ENCODE measurements at places on chromosomes 3 and 15. TPM values are rescaled to one million over a fixed set of nuclear protein-coding genes. Genes with fewer than 3 reads are reported as not detected.

DNA sequence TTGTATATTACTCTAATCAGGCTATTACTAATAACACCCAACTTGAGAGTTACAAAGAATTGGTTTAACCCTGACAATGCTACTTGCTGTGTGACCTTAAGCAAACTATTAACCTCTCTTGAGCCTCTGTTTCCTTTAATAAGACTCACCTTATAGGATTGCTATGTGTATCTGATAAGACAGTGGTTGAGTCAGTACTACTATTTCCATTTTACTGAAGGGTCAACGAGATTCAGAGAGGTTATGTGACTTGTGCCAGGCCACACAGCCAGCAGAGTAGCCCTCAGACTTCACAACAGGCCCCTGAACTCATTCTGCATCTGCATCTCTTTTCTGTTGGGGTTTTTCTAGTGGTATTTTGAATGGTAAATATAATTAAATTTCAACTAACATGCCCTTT lies 420.1 kb downstream of the MAGI1 start:
- peaks cover 3% of the 10 kb centered on the region for H3K36me3 ChIP-seq
- no peaks in the 10 kb centered on the region for H3K27me3 ChIP-seq
- H3K4me1 ChIP-seq: peaks cover 23% of the 10 kb centered on the region
- DNase-seq: no peak

- DNase-seq: no peak
- no peak overlapping the region for H3K27ac ChIP-seq
- no peaks in the 10 kb centered on the region for H3K36me3 ChIP-seq
Measured at GRCh38 chr3:55636300-55637195, 149.4 kb upstream of the WNT5A start.

GRCh38 chr3:19202754-19203153 lies 54.4 kb downstream of the KCNH8 start:
- no peaks in the 10 kb centered on the region for H3K4me1 ChIP-seq
- no peaks in the 10 kb centered on the region for H3K27me3 ChIP-seq
- no peaks in the 10 kb centered on the region for H3K36me3 ChIP-seq
- H3K4me3 ChIP-seq: no peak overlapping the region
- no peak for DNase-seq

DNA sequence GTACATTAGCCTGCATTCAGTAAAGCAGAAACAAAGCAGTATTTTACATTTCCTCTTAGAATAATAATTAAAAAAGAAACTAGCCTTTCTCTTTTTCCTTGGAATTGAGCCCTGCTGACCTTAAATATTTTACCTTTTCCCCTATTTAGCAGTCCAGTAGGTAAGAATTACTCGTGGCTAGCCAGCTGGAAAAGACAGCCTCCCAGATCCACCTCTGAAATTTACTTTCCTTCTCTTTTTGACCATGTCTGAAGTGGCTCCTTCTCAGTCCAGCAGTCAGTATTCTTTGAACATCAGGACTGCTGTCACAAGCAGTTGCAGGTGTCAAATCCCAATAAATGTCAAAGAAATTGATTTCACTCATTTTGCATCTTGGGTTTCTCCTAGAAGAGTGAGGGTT lies 311.5 kb upstream of the DCBLD2 start:
- no peak for DNase-seq
- H3K36me3 ChIP-seq: no peaks in the 10 kb centered on the region
- no peak overlapping the region for H3K4me3 ChIP-seq
- H3K27me3 ChIP-seq: no peaks in the 10 kb centered on the region

GRCh38 chr3:184786280-184786941 lies 25.6 kb upstream of the VPS8 start:
- H3K27ac ChIP-seq: no peak overlapping the region
- DNase-seq: peak; percentile 77
- no peaks in the 10 kb centered on the region for H3K36me3 ChIP-seq

DNA sequence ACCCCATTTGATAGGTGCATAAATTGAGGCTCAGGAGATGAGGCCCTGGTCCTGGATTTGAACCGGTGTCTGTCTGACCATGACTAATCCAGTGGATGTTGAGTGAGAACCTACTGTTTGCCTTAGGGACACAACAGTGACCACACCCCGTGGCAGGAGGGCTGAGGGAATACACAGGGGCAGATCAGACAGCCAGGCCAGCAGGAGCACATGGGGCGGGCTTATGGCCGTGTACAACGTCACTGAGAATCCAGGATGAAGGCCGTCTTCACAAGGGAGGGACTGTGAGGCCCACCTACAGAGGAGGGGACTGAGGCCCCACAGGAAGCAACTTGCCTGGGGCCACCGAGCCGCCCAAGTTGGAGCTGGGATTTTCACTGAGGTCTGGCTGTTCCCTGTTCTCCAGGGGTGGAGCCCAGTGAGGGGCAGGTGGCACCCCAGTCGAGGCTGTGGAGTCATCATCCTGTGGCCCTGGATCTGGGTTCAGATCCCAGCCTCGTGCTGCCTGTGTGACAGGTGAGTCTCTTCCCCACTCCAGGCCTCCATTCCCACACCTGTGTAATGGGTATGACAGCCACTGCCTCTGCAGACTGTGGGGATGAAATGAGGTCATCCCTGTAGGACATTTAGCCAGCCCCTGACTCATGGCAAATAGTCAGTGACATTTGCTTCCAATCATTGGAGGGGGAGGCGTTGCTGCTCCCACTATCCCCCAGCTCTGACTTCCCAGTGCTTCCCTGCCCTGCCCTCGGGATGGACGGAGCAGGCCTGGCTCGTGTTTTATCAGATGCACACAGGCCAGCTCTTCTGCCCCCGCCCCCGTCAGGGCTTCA lies 6.3 kb upstream of the PLXND1 start:
- H3K4me3 ChIP-seq: no peak overlapping the region
- H3K27ac ChIP-seq: no peak overlapping the region
- H3K36me3 ChIP-seq: no peaks in the 10 kb centered on the region
- no peaks in the 10 kb centered on the region for H3K4me1 ChIP-seq

- H3K36me3 ChIP-seq: no peaks in the 10 kb centered on the region
- no peak for DNase-seq
- H3K4me1 ChIP-seq: no peaks in the 10 kb centered on the region
- H3K27me3 ChIP-seq: no peaks in the 10 kb centered on the region
Measured at GRCh38 chr3:146503461-146504202, 34.3 kb upstream of the PLSCR2 start.

DNA sequence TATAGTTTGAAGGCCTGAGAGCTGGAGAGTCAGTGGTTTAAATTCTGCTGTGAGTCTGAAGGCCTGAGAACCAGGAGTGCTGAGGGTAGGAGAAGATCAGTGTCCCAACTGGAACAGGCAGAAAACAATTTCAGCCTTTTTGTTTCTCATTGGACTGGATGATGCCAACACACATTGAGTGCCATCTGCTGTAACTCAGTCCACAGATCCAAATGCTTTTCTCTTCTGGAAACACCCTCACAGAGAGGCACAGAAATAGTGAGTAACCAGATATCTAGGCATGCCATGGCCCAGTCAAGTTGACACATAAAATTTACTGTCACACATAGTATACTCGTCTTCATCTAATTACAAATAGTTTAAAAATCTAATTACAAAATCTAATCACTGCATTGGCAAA lies 100.8 kb downstream of the NEO1 start:
- H3K27ac ChIP-seq: no peak overlapping the region
- H3K4me3 ChIP-seq: no peak overlapping the region
- no peak for DNase-seq

DNA sequence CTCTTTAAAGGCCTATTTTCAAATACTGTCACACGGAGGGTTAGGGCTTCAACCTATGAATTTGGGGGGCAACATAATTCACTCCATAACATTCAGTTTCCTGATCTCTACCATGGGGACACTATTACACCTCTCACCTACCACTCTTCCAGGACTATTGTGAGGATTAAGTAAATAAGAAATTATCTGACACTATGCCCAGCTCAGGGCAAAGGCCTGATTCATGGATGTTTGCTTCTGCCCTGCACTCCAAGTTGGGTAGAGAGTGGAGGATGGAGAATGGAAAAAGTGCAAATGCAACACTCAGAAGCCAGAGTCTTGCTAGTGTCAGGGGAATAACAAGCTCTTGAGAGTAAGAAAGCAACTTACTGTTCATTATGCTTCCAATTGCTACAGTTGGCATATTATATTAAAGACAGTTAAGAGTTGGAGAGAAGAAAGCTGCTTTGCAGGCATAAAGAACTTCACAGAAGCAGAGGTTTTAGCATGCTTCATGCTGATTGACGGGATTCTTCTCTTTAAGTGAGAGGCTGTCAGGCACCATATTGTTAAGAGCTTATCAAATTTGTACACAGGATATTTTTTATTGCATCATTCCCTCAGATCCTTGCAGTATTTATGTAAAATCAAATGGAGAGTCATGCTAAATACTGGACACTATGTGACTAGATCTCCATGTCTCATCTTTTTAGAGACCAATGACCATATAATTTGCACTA lies 375.3 kb downstream of the VPS13C start:
- no peaks in the 10 kb centered on the region for H3K36me3 ChIP-seq
- H3K4me1 ChIP-seq: no peaks in the 10 kb centered on the region
- DNase-seq: no peak

GRCh38 chr15:76163457-76164295 lies 103.9 kb downstream of the TMEM266 start:
- H3K27ac ChIP-seq: peak overlapping the region; percentile 60
- no peak overlapping the region for H3K4me3 ChIP-seq
- DNase-seq: peak; percentile 93
- H3K36me3 ChIP-seq: no peaks in the 10 kb centered on the region
- H3K27me3 ChIP-seq: no peaks in the 10 kb centered on the region

DNA sequence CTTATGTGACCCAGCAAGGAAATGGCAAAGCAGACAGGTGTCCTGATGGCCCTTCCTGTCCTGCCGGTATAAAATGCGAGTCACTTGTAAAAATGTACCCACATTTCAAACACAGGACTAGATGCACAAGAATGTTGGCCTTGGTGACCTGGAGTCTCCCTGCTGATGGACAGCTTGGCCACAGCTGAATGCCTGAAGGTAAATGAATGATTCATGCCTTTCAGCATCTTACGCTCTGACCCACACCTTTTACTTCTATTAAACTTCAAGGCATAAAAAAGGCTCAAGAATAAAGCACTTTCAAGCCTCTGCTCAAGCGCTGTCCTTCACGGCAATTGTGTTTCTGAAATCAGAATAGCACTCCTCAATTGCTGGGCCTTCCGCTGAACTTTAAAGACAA lies 228.0 kb upstream of the SLCO3A1 start:
- no peaks in the 10 kb centered on the region for H3K27me3 ChIP-seq
- DNase-seq: no peak
- peaks cover 18% of the 10 kb centered on the region for H3K4me1 ChIP-seq
- no peak overlapping the region for H3K4me3 ChIP-seq
- no peaks in the 10 kb centered on the region for H3K36me3 ChIP-seq
- no peak overlapping the region for H3K27ac ChIP-seq

DNA sequence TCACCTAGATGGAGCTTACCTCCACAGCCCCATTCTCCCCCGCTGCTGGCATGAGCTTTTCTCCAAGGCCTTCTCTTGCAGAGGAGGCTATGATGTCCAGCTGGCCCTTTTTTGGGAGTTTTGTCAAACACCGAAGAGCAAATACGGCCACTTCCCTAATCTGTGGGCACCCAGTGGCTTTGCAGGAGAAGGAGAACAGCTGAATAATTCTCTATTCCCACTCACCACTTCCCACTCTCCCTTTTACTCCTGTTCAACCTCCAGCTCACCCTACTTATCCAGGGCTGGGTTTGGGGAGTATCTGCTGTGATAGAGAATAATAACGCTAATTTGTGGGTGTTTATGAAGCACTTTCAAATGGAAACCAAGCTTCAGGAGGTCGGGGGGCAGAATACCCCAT lies 93.0 kb downstream of the AAGAB start:
- no peak overlapping the region for H3K4me3 ChIP-seq
- H3K27me3 ChIP-seq: no peaks in the 10 kb centered on the region
- H3K27ac ChIP-seq: no peak overlapping the region
- H3K36me3 ChIP-seq: peaks cover 6% of the 10 kb centered on the region

DNA sequence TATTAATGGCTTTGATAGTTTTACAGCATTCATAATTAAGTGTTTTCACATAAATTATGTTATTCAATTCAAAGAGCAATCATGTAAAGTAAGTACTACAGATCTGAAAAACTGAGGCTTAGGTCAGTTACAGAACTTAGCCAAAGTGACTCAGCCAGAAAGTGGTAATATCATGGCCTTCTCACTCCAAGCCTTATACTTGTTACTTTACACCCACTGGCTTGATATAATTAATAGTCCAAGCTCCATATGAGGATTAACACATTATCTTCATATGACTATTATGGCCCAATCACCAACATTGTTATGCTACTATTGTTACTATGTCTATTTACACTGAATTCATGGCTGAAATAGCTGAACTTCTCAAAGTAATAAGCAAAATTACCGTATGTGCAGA lies 50.7 kb downstream of the TIGIT start:
- no peak for DNase-seq
- no peak overlapping the region for H3K4me3 ChIP-seq
- H3K27me3 ChIP-seq: no peaks in the 10 kb centered on the region
- no peak overlapping the region for H3K27ac ChIP-seq

GRCh38 chr3:78969483-78969882 lies 798.3 kb downstream of the ROBO1 start:
- no peaks in the 10 kb centered on the region for H3K36me3 ChIP-seq
- no peak overlapping the region for H3K4me3 ChIP-seq
- H3K4me1 ChIP-seq: no peaks in the 10 kb centered on the region
- no peak for DNase-seq

GRCh38 chr3:9955067-9955502 lies 2.9 kb upstream of the PRRT3 start:
- peak; percentile 62 for DNase-seq
- H3K27me3 ChIP-seq: no peaks in the 10 kb centered on the region

GRCh38 chr15:90840954-90841353 lies 27.4 kb upstream of the FURIN start:
- H3K27me3 ChIP-seq: no peaks in the 10 kb centered on the region
- DNase-seq: no peak
- no peaks in the 10 kb centered on the region for H3K36me3 ChIP-seq
- no peak overlapping the region for H3K4me3 ChIP-seq

DNA sequence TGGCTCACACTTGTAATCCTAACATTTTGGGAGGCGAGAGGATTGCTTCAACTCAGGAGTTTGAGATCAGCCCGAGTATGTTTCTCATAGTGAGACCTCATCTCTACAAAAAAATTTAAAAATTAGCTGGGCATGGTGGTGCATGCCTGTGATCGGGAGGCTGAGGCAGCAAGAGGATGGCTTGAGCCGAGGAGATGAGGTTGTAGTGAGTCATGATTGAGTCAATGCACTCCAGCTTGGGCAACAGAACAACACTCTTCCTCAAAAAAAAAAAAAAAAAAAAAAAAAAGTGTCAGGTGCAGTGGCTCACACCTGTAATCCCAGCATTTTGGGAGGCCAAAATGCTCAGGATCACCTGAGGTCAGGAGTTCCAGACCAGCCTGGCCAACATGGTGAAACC lies 2.4 kb downstream of the RPL39L start:
- H3K4me1 ChIP-seq: peaks cover 2% of the 10 kb centered on the region
- no peaks in the 10 kb centered on the region for H3K36me3 ChIP-seq
- no peak for DNase-seq

- no peaks in the 10 kb centered on the region for H3K36me3 ChIP-seq
- H3K27ac ChIP-seq: no peak overlapping the region
- H3K4me1 ChIP-seq: no peaks in the 10 kb centered on the region
Measured at GRCh38 chr3:146498002-146498736, 28.8 kb upstream of the PLSCR2 start.

ASB14 gene
- 1.4 TPM for total RNA-seq

STAB1 gene
- 53.1 TPM for total RNA-seq

CGNL1 gene
- 42.5 TPM for total RNA-seq

CCRL2 gene
- 18.9 TPM for total RNA-seq

CLDN18 gene
- total RNA-seq: 114 TPM

TRIM71 gene
- 2.9 TPM for total RNA-seq

SOX14 gene
- total RNA-seq: not detected

COL6A5 gene
- total RNA-seq: 9.4 TPM

P2RY14 gene
- 2.2 TPM for total RNA-seq

DPPA2 gene
- not detected for total RNA-seq

SCAANT1 gene
- total RNA-seq: not detected

HYAL1 gene
- 51.2 TPM for total RNA-seq

RUBCN gene
- 19.7 TPM for total RNA-seq

MCF2L2 gene
- total RNA-seq: 1.5 TPM

CTDSPL gene
- 52.8 TPM for total RNA-seq
